Stimulated activated CD8-positive, alpha-beta memory T cell treated with anti-CD3 and anti-CD28 coated beads, Interleukin-4, amount 100 ng/mL, for 4 hours (primary cell): ENCODE measurements at places on chromosomes 4 and X.

DNA sequence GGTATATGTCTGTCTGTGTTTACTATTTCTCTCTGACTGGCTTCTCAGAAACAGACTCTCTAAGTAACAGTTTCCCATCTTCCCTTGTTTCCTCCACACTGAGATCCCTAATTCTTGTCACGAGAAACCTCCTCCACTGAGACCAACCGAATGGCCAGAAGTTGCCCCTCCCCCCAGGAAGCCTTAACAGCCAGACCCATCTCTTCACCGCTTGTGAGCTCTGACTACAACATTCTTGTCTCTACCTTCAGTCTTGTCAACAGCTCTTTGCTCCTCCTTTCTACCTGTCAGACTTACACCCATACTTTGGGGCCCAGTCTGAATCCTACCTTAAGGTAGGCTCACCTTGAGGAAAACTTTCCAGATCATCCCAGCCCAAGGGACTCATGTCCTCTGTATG is 90.8 kb downstream of the NHSL2 start:
- no peak for DNase-seq

GRCh38 chrX:150063138-150063518 is 124.8 kb upstream of the EOLA2 start:
- no peak for DNase-seq

GRCh38 chr4:61838072-61838471 is 637.9 kb downstream of the ADGRL3 start:
- no peak for DNase-seq

GRCh38 chr4:108466936-108467902 is 153.2 kb upstream of the RPL34 start:
- DNase-seq: no peak
